Left lung (tissue), 14 donors: ENCODE measurements at places on chromosomes 1 and 21. TPM values are rescaled to one million over a fixed set of nuclear protein-coding genes. Genes with fewer than 3 reads are reported as not detected.

CELA3B gene
- total RNA-seq = not detected

ACTA1 gene
- 1.2 TPM for total RNA-seq

ETV3L gene
- not detected for total RNA-seq

PLA2G2D gene
- total RNA-seq = not detected

RNU1-2 gene
- total RNA-seq = 2,748 TPM

TEDDM1 gene
- total RNA-seq = not detected

RNF186 gene
- not detected for total RNA-seq

CLDN14 gene
- not detected for total RNA-seq

SLC25A44 gene
- total RNA-seq = 29.1 TPM

DPH2 gene
- total RNA-seq = 23.4 TPM

CSDE1 gene
- total RNA-seq = 493 TPM

SH3GLB1 gene
- 102 TPM for total RNA-seq

IRF6 gene
- 15.7 TPM for total RNA-seq

TP73 gene
- total RNA-seq = 1.8 TPM

DYNLT5 gene
- total RNA-seq = 4.3 TPM

CNN3 gene
- total RNA-seq = 290 TPM

CD101 gene
- total RNA-seq = 2.7 TPM

MATN1 gene
- total RNA-seq = not detected

FAM110D gene
- total RNA-seq = 2.3 TPM

NTMT2 gene
- total RNA-seq = not detected

RNU5D-1 gene
- not detected for total RNA-seq

COL8A2 gene
- 8.4 TPM for total RNA-seq

EPS8L3 gene
- not detected for total RNA-seq

INSRR gene
- total RNA-seq = not detected
